ENCODE measurements at places on chromosomes 2 and 18.

GRCh38 chr2:72367530-72368225 lies 220.0 kb upstream of the CYP26B1 start:
- DNase-seq: peak; percentile 73

GRCh38 chr2:11962707-11963328 lies 216.4 kb downstream of the LPIN1 start:
- DNase-seq: no peak

DNA sequence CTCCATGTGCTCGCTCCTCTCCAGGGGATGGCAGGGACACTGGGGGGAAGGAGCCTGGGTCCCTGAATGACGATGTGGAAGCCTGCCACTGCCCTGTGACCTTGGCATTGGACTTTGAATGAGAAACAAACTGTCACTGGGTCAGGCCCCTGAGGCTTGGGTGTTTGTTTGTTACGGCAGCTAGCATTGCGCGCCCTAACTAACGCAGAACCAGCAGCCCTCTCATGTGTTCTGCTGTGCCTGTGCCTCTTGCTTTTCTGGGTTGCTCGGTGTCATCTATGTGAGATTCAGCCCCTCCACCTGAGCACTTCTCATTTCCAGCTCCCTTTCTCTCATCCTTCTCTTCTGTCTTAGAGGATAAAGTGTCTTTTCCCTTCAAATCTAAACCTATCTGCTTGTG lies 23.6 kb upstream of the INHBB start:
- DNase-seq: no peak

GRCh38 chr2:219864154-219864553 lies 236.7 kb downstream of the SLC4A3 start:
- no peak for DNase-seq

DNA sequence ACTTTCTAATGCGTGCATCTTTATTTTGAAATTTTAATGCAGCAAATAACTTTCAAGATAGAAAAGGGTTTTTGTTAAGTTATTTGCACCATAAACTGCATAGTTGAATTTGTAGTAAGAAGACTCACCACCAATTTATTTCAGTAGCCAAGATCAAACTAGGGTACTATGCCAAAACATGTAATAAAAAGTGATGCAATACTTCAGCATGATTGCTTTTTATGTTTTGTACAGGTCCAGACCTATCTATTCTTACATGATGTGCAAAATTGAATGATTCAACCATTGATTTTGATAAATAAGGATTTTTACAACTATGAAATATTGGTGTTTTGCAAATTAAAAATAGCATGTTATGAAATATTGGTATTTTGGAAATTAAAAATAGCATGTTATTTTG lies 26.7 kb downstream of the AGPS start:
- no peak for DNase-seq

GRCh38 chr2:70719231-70719630 lies 48.8 kb downstream of the ADD2 start:
- no peak for DNase-seq

DNA sequence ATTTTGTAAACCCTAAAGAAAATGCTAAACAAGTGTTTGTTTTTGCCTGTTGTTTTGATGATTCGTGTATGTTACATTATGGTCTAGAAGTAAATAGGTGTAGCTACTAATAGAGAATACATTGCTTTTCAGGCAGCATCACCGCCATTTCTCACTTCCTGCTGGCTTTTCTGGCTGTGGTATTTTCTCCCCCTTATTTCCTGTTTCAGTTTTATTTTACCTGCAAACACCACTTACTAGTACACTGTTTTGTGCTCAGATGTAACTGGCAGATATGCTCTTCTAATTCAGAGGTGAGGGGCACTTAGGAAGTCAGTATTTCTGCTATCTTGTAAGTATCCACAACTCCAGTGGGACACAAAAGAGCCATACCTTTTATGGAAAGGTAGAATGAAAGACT lies 38.1 kb upstream of the SLC3A1 start:
- no peak for DNase-seq

DNA sequence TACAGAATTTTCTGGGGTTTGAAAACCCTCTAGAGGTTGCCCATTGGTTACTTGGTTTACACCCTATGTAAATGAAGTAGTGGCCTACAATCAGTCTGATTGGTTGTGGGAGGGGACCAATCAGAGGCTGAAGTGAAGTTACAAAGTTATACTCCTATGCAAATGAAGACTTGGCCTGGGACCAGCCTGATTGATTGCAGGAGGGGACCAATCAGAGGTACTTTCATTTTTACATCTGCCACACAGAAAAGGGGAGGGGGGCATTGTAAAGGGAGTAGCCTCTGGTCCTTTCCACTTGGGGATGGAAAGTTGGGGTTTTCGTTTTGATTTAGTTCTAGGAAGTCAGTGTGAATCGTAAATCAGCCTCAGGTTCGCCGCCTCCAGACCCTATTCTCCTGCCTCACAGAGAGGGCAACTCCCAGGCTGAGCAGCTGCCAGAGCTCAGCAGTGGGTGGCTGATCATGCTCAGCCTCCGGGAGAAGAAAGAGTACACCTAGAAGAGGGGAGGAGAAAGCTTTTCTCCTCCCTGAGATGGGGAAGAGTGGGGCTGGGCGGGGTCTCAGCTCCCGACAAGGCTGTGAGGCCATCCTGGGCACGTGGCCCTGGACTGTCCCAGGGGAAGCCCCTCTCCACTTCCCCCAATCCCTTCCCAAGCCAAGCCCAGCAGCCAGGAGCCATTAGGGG lies 372.5 kb downstream of the GALR1 start:
- no peak for DNase-seq

DNA sequence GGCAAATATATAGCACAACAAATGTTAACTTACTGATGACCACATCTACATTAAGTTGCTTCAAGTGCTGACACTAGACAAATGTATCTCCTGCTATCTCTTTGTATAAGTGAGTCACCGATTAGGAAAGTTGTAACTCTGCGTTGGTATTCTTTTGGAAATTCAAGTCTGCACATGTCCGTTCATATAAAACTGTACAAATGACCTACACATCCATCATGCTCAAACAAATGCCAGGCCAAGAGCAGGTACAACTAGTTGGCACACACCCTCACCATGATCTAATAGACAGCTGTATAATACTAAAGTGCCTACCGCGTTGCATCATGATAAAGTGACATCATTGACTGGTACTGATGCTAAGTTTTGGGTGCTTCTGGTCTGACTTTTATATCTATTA lies 141.1 kb downstream of the RBMS1 start:
- DNase-seq: no peak

- DNase-seq: no peak
These were observed 101.5 kb upstream of the GPC1 start for GRCh38 chr2:240333985-240334384.

- DNase-seq: no peak
These were observed 50.4 kb upstream of the ASPRV1 start for GRCh38 chr2:70011786-70012185.

GRCh38 chr18:44887227-44887631 lies 206.5 kb downstream of the SETBP1 start:
- DNase-seq: no peak

- no peak for DNase-seq
These were observed 54.9 kb downstream of the SDC1 start for GRCh38 chr2:20169796-20170703.

DNA sequence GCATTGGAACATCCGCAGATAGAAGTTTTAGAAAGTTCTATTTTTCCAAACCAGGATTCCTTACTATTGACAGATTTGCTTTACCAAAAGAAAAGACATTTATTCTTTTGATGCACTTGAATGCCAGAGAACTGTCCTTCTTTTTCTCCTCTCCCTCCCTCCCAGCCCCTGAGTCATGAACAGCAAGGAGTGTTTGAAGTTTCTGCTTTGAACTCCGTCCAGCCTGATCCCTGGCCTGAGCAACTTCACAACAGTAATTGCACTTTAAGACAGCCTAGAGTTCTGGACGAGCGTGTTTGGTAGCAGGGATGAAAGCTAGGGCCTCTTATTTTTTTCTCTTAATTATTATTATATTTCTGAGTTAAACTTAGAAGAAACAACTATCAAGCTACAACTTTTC lies 33.6 kb downstream of the APCDD1 start:
- DNase-seq: no peak

DNA sequence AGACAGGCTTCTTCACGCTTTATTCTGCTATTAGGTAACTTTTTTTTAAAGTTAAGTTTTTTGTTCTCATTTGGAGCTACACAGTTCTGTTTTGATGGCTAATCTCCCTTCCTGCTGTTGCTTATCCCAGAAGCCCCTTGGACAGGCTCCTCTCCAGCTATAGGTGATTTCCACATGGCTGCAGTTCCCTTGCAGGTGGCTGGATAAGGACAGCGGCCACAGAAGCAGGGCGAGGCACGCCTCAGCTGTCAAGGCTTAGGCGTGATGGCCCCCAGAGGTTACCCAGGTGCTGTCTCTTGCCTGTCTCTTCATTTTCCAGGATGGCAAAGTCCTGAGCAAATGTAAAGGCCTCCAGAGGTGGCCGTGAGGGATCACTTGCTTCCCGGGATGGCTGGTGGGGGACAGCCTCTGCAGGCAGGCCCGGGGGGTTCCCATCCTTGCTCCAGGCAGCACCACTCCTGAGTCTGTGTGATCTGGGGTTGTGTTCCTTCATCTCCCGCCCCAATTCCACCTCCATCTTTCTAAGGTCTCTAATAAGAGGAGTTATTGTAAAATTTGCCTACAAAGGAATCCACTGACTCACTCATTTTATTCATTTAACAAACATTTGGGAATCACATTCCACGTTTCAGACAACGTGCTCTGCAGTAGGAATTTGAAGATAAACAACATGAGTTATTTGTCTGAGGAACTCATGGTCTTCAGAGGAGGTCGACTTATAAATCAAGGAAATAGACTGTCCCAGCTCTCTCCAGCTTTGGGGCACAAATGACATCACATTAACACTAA lies 53.4 kb downstream of the NAPG start:
- no peak for DNase-seq

DNA sequence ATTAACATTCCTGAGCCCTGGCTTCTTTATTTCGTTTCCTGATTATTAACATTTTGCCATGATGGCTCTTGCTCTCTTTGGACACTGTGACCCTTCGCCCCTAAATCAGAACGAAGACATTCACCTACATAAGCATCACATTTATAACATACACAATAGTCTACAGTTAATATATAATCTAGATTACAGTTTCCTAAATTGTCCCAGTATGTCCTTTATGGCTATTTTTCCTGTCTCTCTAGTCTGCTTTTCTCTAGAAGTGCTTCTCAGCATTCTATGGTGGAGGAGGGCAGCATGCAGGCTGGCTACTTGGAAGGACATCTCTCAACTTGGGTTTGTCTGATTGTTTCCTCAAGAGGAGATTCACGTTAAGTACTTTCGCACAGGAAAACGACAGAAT lies 49.9 kb downstream of the FAM210A start:
- no peak for DNase-seq

- DNase-seq: no peak
These were observed 112.8 kb downstream of the NBAS start for GRCh38 chr2:15448250-15448839.

- no peak for DNase-seq
These were observed 13.7 kb downstream of the FBLN7 start for GRCh38 chr2:112151701-112152440.

DNA sequence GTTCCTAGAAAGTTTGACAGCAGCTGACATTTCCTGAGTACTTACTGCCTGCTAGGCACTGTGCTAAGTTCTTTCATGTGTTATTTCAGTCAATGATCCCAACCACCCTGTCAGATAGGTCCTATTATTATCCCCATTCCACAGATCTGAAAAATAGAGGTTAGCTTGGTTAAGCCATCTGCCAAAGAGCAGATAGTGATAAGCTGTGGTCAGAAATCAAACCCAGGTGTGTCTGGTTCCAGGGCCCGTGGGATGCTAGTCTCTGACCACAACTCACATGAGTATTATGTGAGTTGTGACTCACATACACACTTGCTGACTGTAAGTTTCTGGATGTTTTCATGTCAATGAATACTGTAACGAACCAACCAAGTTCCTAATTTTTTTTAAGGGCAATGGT lies 132.0 kb upstream of the APCDD1 start:
- no peak for DNase-seq

DNA sequence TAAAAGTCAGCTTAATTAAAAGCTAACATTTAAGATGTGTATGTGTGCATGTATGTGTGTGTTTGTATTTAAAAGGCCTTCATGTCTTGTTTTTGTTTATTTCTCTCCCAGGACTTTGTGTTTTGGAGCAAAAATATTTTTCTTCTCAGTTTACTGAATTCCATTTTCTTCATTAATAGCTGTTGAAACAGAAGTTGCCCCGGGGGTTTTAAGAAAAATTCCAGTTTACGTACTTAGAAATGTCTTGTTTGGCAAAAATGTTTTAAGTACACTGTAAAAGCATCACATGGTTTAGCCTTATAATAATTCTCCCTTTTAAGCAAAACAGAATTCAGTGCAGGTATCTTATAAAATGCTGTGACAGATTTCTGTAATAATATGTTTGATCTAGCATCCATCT lies 1233.0 kb upstream of the NRXN1 start:
- no peak for DNase-seq

GRCh38 chr2:237207646-237208045 lies 122.0 kb downstream of the COPS8 start:
- DNase-seq: no peak

DNA sequence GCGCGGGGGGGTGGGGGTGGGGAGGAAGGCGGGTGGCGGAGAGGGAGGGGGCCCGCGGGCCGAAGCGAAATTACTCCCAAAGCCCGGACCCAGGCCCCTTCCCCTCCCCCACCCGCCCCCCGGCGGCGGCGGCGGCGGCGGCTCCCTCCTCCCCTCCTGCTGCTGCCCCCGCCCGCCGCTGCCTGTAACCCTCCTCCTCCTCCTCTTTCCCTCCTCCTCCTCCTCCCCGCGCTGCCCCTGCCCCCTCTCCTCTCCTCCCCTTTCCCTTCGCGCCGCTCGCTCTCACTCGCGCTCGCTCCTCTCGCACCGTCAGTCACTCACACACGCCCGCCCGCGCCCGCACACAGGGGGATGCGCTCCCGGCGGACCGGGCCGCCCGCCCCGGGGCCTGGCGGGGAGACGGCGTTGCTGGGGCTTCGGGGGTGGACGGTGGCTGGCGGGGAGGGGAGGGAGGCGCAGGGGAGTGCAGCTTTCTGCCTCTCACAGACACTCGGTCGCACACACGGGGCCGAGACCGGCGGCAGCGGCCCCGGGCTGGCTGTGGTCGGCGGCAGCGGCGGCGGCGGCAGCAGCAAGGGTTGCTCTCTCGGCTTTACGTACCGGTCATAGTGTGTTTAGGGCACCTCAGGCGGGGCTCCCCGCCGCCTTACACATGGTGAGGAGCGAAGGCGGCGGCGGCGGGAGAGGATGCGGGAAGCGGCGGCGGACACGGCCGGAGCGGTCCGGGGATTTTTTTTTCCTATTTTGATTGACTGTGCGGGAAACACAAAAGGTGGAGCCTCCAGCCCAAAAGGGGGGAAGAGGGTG lies 405 bp downstream of the SP3 start:
- DNase-seq: peak; percentile 70

GRCh38 chr2:151792589-151792988 lies 35.6 kb downstream of the ARL5A start:
- no peak for DNase-seq

Measured in HT-29 (cell line).